NCI-H2107 (cell line): ENCODE measurements at places on chromosomes 6 and 20.

DNA sequence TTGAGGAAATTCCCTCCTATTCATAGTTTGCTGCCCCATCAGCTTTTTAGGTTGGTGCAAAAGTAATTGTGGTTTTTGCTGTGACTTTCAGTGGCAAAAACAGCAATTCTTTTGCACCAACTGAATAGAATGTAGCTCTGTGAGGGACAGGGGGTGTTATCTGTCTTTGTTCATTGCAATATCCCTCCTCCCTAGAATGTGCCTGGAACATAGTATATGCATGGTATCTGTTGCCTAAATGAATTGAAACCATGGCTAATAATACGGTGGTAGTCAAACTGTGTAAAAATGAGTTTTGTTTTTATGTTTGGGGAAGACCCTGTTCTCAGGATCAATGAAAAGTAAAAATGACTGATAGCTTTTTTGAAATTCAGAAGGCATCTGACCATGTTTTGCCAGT is 45.1 kb downstream of the SCAND1 start:
- DNase-seq = no peak

DNA sequence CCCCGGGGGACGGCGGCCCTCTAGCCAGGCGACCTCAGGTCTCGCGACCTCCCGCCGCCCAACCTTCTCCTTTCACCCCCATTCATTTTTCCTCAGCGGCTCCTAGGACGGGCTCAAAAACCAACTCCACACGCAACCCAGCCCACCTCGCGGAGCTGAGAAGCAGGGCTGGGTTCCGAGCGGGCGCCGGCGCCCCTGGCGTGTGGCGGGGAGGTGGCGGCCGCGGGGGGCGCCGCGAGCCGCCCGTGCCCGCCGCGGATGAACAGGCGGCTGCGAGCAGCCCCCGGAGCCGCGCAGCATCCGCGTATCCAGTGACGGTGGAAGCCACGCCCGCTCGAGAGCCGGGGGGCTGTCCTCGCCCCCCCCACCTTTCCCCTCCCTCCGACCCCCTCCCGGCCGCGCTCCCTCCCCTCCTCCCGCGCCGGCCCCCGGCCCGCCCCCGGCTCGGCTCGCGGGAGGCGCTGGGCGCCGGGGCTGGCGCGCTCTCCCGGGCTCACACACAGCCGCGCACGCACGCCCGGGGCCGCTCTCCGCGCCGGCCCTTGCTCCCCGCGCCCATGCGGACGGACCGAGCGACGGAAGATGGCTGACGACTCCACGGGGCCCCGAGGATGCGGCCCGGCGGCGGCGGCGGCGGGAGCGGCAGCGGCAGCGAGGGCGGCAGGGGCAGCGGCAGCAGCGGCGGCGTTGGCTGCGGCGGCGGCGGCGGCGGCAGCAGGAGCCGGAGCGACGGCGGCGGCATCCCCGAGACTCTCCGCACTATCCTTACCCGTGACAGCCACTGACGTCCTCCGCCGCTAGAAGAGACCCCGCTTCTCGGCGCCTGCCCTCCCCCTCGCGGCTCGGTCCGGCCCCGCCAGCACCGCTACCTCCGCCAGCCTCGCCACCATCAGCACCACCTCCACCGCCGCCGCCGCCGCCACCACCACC is at the start of gene SOBP:
TSS of gene SOBP (plus strand) at position 482 of the 930 bp plus-strand sequence. CDS start 500 bp downstream, outside the sequence.
- peak; percentile 45 for DNase-seq

DNA sequence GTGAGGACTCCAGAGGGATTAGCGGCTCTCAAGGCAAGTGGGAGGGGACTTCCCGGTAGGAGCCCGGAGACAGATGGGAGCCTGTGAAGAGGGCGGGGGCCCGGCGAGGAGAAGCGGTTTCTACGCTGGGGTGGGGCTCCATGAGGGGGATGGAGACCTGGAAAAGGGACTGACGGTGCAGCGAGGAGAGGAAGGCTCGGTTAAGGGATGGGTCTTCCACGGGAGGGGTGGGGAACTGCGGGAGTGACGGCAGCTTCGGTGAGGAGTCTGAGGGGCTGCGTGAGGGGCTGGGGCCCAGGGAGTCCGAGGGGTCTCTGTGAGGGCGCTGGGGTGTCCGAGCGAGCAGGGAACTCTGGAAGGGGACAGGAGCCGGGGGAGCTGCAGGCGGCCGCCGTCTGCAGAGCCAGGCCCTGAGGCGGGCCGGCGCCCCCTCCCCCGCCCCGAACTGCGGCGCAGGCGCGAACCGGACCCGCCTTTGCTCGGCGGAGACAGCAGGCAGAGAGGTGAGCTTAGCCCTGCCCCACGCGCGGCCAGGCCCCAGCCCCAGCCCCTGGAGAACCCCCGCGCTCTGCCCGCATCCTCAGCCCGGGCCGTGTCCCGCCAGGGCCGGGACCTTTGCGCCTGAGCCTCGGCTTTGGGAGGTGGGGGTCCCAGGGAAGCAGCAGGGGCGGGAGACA is at the start of gene NRSN2:
TSS of gene NRSN2 (plus strand) at position 472 of the 677 bp plus-strand sequence. CDS start 2,533 bp downstream, outside the sequence.
- no peak for DNase-seq

GRCh38 chr6:56803594-56803993 is 151.3 kb upstream of the BEND6 start:
- no peak for DNase-seq

GRCh38 chr6:131923356-131923755 is 27.8 kb downstream of the CCN2 start:
- DNase-seq = peak; percentile 9

GRCh38 chr6:34950849-34951248 is 61.8 kb downstream of the ANKS1A start:
- no peak for DNase-seq

- no peak for DNase-seq
Measured at GRCh38 chr6:21241231-21242130, 352.1 kb upstream of the SOX4 start.

DNA sequence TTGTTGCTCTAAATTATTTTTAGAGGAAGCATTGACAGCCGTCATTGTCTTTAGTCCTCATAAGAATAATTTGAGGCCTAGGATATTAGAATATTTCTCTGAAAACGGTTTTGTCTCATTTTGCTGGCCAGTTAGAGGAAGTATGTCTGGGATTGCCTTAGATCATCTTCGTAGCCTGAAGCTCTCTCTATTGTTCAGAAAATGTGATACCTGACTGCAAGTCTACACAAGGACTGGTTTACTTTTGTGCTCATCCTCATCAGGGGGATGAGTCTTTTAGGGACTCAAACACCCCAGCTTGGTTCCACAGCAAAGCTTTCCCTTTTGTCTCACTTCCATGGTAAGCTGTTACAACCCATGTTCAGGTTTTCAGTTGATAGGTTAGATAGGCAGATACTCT is 141.8 kb downstream of the FARS2 start:
- DNase-seq = no peak

DNA sequence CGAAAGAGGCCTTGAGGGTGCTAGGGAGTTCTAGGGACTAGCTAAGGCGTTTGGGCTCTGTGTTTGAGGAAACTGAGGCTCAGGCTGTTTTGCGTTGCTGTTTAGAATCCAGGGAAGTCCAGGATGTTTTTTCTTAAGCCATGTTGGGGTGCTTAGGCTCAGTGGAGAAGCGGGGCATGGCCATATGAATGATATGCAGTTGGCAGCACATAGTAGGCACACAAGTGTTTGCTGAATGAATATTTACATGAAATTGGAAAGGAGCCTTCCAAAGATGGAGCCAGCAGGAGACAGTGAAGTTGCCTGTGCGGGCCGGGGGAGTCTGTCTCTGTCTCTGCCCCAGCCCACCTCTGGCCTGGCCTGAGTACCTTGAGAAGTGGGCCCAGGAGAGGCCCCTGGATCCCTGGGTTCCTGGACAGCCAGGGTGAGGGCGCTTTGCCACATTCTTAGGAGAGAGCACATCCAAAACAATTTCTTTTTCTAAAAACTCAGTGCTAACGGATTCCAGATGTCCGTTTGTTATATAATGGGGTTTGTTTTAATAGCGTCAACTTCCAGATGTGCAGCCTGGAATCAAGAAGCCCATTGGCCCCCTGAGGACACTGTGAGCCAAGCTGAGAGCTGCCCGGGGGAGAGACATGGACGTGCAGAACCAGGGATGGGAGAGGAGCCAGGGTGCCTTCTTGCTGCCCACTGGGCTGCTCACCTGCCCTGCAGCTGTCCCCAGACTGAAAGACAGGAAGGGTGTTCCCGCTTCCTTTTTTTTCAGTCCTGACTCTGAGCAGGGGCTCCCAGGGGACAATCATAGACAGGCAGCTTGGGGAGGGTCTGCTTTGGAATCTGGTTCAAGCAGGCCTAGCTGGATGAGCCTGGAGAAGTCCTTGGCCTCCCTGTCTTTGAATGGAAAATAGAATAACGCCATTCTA is 20.1 kb upstream of the EMILIN3 start:
- no peak for DNase-seq

DNA sequence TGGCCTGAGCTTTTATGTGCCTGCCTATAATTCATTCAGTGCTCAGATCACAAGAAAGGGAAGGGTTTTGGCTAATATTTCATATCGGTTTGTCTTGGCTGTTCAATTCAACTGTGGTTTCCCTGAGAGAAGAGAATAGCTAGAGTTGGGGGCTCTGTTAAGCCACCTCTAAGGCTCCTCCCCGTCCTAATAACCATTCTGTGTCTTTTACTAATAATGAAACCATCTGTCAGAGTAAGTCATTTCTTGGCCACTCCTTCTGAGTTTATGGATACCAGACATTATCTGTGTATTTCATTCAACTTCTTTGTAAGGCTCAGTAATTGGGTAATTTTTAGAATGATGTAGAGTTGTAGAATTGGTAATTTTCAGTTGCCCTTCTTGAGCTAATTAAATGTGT is 5.2 kb downstream of the STX11 start:
- no peak for DNase-seq

DNA sequence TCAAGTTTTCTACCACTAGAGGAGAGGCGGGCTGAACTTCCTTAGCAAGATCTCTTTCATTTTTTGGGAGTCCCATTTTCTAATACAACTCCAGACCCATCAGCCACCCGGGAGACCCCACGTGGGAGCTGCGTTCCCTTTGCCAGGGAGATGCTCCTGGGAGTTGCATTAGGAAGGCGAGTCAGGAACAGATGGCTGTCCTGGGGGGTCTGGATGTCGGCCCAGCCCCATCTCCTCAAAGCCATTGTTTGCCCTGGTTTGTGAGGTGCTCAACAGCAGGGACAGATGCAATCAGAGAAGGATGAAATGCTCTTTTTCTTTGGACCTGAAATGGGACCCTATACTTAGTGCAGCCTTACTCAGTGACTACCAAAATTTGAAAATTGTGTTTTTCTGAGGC is 39.4 kb downstream of the CARMIL1 start:
- DNase-seq = no peak

DNA sequence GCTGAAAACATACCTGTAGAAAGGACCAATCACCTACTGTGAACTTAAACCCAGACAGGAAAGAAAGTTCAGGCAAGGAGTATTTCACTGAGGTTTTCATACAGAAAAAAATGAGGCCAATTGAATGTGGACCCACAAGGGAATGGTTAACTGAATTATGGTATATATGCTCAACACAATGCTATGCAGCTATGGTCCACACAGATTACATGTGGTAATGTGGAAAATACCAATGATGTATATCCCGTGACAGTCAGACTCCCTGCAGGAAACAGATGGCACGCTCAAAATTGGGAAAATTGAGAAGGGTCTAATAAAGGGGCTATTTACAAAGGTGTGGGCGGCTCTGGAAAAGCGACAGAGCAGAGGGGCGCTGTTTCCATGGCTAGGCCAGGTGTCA is 47.1 kb upstream of the PIM1 start:
- DNase-seq = no peak

DNA sequence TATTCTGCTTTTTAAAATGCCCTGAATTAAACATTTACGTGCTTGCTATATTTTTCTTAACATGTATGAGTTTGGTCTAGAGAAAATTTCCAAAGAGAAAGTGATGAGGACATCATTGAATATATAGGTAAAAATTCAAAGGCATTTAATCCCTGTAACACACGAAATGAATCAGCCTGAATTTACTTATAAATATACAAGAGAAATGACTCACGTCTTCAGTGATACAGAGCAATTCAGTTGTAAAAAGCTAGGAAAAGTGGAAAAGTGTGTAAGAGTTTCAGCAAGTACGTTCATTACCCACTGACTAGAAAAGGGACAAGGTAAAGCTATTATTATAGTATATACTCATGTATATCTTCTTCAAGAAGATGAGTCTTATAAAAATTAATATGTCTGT is 124.8 kb downstream of the HIVEP1 start:
- no peak for DNase-seq

GRCh38 chr6:112488238-112488637 is 141.1 kb downstream of the RFPL4B start:
- no peak for DNase-seq

- DNase-seq = no peak
Measured at GRCh38 chr6:4348462-4349112, 213.2 kb upstream of the ECI2 start.

DNA sequence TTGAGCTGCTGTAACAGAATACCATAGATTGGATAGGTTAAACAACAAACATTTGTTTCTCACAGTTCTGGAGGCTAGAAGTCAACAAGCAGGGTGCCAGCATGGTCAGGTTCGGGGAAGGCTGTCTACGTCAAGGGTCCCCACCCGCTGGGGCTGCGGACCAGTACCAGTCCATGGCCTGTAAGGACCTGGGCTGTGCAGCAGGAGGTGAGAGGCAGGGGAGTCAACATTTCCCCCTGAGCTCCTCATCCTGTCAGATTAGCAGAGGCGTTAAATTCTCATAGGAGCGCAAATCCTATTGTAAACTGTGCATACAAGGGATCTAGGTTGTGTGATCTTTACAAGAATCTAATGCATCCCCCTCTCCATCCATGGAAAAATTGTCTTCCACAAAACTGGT is 3.8 kb downstream of the ADGB start:
- no peak for DNase-seq

GRCh38 chr6:26404546-26404945 is 2.5 kb downstream of the BTN3A1 start:
- no peak for DNase-seq

DNA sequence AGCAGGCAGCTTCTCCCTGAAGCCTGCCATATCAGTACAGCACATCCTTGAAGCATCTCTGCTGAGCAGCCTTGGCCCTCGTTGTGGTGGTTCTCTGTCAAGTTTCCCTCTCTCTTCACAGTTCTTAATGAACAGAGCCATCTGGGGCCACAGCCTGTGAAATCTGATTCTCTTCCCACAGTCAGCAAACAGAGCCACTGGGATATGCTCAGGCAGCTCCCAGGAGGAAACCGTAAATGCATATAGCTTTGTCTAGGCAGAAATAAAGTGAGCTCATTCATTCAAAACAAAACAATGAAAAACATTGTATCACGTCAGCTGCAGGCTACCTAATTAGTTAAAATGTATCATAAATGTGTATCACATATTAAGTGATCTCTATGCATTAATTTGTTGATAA is 80.3 kb downstream of the TBC1D7 start:
- DNase-seq = peak; percentile 31

DNA sequence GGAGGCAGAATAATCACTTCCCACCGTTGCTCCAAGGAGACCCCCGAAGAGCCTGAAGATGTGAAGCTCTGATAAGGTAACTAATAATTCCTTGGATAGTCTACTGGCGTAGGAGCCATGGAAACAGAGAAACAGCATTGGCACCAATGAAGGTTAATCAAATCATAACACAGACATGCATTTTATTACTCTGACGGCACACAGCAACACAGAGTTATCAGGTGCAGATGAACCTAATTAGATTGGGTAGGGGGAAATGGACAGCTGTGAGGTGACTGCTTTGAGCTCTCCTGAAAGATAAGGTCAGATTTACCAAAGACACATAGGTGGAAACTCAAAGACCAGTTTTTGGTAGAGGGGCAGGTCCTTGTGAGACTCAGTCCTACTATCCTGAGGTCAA is 544.0 kb upstream of the AGPAT4 start:
- DNase-seq = no peak
